Kidney epithelial cell (primary cell): ENCODE measurements at places on chromosomes 5 and 9.

- DNase-seq: no peak
These were observed 60.4 kb downstream of the HMCN2 start for GRCh38 chr9:130325921-130326320.

DNA sequence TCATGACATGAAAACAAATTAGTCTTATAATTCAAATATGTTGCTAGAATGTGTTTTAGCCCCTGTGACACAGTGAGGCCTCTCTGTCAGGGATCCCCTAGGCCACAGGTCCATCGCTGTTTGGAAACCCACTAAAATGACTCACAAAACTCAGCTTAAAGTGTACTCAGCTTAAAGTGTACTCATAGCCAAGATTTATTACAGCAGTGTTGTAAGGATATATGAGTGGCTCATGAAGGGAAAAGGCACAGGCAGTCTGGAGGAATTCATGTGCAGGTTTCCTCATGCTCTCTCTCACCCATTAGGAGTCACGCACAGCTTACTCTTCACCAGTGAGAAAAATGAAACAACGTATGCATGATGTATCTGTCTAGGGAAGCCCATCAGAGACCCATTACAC, 24.4 kb upstream of the TGFBI start:
- DNase-seq: no peak

- no peak for DNase-seq
These were observed 128.7 kb upstream of the BOD1 start for GRCh38 chr5:173745123-173745522.

DNA sequence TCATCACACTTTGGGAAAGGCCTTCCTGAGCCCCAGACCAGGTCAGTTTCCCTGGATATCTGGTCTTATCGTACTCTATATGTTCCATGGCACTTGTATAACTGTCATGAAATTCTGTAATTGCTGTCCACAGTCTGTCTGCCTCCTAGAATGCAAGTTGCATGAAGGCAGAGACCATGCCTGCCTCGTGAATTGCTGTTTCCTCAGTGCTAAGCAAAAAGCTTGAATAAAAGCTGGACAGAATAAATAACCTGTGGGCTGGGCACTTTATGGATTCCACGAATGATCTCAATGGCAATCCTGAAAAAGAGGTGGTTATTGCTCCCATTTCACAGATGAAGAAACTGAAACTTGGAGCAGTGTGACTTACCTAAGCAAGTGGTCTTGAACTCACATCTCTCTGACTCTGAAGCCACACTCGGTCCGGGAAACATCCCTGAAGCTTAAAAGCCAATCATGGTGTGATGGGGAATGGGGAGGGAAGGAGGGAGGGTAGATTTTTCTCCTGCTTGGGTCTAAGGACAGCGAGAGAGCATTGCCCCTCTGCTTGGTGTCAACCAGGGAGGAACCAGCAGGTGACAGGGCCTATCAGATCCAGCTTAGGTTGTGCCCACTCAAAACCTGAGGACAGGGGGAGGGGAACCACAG, 13.2 kb upstream of the LHX2 start:
- no peak for DNase-seq

DNA sequence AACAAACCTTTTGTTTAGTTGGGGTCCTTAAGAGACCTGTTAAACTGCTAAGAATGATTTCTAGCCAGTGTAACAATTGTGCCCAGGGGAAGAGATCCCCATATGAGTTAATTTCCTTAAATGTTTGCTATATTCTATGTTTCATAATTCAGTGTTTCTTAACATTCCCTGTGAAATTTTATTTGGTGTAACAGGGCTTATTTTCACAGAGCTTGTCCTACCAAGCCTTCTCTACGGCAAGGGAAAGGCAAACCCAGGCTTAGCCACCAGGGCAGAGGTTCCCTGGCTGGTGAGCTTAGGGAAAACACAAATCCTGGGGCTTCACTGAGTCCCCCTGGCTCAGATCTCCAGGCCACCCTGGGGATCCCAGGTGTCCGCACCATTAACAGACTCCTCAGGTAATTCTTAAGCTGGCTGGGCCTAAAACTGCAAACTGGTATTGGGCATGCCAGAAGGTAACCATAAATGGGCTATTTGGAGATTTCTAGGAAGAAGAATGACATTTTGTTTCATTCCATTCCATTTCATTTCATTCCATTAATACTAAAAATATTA, 17.0 kb upstream of the LCP2 start:
- DNase-seq: no peak

- DNase-seq: no peak
These were observed 76.5 kb upstream of the DMRT1 start for GRCh38 chr9:764986-765385.

DNA sequence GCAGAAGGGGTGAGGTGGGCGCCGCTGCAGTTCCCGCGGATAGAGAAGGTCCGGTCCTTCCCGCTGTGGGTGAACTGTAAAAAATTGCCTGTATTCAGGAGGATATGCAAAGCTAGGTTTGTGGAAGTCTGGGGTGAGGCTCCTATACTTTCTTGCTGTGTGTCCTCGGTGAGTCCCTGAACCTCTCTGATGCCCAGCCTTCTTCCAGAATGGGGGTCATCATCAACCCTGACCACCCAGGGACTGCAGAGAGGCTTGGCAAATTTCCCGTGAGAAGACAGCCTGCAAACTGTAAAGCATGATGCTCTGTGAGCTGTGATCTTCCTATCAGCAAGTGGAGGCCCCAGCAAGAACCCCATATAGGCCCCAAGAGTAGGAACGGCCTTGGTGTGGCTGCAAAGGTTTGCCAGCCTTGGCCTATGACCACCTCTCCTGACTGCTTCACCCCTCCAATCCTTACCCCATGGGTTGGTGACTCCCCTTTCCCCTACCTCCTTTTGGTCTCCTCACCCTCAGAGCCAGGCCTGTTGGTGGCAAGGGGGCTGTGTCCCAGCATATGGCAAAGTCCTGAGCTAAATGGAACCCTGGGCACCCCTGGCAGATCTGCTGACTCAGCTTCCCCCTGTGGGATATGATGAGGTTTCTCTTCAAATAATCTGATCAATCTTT, 760 bp downstream of the ALDH1B1 start:
- DNase-seq: no peak
